ENCODE measurements at places on chromosomes 4 and X. TPM values are rescaled to one million over a fixed set of nuclear protein-coding genes. Genes with fewer than 3 reads are reported as not detected.

Gene PNMA6F
- total RNA-seq: not detected

DNA sequence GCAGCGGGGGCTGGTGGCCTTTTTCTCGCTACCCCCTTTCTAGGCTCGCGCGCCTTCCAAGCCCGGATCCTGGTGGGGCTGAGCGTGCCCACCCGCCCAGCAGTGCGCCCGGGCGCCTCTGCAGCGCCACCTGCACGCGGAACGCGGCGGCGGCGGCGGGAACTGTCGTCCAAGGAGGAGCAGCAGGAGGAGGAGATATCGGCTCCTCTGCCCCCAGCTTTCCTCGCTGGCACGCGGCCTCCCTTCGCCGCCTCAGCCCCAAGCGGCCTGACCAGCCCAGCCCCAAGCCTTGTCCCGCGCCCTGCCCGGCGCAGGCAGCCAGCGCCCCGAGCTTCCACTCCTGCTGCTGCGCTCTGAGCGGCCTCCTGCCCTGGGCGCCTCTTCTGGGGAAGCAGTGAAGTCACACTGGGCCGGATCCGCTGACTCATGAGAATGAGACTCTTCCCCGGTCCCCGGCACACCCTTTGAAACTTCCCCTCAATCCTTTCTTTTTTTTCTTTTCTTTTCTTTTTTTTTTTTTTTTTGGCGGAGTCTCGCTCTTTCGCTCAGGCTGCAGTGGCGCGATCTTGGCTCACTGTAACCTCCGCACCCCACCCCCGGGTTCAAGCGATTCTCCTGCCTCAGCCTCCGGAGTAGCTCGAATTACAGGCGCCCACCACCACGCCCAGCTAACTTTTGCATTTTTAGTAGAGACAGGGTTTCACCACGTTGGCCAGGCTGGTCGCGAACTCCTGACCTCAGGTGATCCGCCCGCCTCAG, 10.6 kb upstream of the ELF4 start:
- DNase-seq: peak; percentile 71

DNA sequence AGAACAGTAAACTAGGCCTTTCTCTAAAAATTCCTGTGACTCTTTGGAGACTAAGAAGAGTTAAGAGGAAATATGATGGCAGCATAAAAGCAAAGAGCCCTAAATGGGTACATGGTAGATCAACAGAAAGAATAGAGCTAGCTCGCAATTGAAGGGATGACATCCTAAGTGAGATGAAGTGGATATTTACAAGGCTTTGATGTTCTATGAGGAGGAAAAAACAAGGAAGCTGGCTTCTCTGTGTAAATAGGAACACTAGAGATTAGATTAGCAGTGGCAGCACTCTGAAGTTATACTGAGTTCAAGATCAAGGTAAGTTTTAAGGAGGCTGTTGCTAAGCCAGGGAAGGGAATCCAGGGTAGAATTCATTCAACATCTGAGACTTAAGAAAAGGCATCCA, 73.1 kb upstream of the MBNL3 start:
- DNase-seq: no peak

DNA sequence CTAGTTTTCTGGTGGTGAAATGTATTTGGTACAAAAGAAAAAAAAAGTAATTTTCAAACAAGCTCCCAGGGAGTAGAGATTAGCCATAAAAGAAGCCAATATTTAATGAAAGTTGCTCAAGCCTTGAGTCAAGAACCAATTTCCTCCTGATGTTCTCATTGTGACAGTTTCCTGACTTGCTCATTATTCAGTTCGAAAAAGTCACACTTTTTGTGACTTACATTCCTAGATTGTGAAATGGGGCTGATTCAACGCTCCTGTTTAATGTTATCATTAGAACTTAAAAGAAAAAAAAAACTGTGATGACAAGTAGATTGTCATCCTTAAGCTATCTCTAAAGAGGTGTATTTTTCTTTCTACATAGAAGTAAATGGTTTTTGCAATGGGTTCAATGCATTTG, 122.6 kb upstream of the BMPR1B start:
- no peak for DNase-seq

- no peak for DNase-seq
Observed at GRCh38 chr4:16721613-16722291, 176.7 kb downstream of the LDB2 start.

Gene FANCB
- total RNA-seq: 15.9 TPM

Gene NFKB1
- total RNA-seq: 167 TPM

- no peak for DNase-seq
Observed at GRCh38 chr4:15034071-15034764, 31.9 kb downstream of the CPEB2 start.

DNA sequence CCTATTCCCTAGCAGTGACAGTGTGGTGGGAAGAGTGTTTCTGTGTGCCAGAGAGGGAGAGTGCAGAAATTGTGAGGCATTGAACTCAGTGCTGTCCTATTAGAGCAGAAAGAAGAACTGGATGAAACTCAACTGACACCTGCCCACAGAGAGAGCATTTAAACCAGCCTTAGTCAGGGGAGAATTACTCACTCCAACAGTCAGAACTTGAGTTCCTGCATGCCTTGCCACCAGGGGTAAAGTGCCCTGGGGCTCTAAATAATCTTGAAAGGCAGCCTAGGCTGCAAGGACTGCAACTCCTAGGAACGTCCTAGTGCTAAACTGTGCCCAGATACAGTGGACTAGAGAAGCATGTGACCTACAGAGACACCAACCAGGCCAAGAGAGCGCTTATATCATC, 12.8 kb downstream of the CYSLTR1 start:
- peak; percentile 40 for DNase-seq

Gene CSAG1
- not detected for total RNA-seq

Gene TMPRSS11F
- total RNA-seq: not detected

- no peak for DNase-seq
Observed at GRCh38 chr4:38734911-38735310, 47.9 kb downstream of the TLR10 start.

Gene GPR82
- total RNA-seq: 0.19 TPM

DNA sequence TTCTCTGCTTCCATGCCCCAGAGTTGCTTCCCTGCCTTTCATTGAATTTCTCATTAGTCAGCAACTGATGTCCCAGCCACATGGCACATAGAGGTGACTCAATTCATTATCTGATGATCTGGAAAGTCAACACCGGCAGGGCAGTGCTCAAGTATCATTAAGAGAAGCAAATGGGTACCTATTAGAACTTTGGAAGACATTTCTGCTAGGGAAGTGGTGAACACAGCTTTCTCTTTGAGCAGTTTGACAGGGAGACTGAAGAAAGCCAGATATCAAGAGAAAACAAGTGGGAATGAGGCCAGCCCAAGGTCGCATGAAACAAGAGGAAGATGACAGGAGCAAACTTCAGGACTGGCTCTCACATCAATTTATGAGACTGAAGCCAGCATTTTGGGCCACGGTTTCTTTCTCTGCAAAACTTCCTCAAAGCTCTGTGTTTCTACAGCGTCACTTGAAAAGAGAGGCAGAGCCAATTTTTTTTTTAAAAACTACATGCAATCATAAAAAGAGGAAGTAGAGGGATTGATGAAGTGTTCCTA, 108.3 kb upstream of the RPS6KA3 start:
- no peak for DNase-seq

DNA sequence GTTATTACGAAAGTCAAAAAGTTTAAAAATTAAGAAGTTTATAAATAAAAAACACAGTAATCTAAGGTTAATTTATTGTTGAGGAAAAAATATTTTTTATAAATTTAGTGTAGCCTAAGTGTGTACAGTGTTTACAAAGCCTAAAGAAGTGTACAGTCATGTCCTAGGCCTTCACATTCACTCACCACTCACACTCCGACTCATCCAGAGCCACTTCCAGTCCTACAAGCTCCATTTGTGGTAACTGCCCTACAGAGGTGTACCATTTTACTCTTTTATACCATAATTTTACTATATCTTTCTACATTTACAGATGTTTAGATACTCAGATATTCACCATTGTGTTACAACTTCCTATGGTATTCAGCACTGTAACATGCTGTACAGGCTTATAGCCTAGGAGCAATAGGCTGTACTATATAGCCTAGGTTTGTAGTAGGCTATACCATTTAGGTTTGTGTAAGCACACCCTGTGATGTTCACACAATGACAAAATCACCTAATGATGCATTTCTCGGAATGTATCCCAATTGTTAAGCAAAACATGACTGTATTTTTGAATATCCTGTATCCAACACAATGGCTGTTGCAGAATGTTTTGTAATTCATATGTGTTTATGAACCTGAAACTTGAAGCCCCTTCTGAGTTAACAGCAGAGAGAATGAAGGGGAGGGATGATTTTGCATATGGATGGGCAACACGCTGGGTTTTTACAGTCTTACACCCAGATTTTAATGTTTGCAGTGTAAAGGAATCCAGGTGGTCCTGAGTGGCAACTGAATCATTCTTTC, 3.1 kb downstream of the PPBP start:
- DNase-seq: no peak

- no peak for DNase-seq
Observed at GRCh38 chr4:149095811-149096210, 653.6 kb upstream of the NR3C2 start.

- DNase-seq: no peak
Observed at GRCh38 chr4:73434311-73434710, 1.7 kb upstream of the AFP start.

DNA sequence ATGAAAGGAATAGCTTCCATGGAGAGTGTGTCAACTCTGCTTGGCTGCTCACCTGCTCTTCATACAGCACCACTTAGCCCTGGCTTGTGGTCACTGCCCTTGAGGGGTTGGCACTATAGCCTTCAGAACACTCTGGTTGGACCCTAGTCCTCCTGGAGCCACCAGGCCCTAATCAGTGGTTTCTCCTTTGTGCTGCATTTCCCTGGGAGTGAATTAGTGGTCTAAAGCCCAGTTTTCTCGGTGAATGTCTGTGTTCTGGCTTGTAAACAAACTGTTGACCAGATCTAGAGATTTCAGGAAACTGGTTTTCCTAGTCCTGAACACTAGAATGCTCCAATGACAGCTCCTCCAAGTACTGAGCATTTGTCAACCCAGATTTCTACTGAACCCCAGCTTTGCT, 28.6 kb upstream of the TMEM154 start:
- DNase-seq: no peak

DNA sequence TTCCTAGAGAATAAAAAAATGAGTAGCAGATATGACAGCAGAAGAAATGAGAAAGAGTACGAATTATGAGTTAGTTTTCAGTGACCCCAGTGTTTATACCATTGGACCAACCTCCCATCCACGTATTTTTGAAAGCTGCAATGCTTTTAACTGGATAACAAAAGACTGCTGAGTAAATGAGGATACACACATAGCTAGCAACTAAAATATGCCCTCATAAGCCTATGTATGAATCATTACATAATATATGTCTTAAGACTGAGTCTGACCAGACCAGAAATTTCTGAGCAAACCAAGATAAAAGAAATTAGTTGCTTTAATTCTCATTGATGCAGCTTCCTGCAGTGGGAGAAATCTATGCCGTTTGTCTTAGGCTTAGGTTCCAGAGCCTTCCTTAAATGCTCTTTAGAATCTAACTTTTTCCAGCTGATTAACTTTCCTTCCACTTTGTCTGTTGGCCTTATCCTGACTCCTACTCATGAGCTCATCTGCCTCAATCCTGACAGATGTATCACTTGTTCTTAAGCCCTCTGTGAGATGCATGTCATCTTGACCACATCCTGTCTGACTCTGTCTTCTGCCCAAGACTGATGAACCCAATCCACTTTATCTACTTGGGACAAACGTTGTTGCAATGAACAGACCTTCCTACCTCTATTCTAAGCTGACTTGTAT, 301.4 kb upstream of the AADAT start:
- DNase-seq: no peak

GRCh38 chr4:69167300-69167699, 47.2 kb downstream of the UGT2B11 start:
- no peak for DNase-seq

DNA sequence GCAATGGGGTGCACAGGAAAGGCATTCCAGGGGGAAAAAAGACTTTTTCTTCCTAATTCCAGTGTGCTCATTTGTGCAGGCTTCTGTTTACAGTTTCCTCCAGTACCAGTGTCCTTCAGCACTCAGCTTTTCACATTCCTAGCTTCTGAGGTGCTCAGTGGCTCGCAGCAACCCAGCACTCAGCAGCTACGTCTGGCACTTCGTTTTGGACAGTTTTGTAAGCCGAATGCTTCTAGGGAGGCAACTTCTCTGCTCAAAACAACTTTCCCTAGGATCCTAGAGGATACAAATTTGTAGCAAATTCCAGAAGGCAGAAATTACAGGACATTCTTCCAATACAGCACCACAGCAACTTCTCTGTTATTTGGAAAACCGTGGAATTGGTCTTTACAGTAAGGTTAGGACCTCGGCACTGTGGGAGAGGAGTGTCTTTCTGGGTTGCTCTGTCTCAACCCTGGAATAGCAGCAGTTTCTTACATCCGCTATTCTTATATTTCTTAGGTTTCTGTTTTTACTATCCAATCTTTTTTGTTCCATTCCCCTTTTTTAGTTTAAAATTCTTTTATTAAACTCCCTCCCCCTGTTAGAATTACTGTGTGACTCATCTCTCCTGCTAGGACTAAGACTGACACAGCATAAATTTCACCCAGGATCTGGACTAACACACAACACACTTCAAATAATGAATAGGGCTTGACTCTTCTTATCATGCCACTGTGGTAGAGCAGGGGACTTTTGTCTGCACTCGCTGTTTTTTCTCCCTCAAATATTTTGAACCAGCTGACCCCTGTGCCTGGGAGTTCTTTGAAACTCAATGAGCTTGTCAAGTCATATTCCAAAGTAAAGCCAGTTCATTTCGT, 1314.7 kb downstream of the FSTL5 start:
- DNase-seq: no peak

- DNase-seq: no peak
Observed at GRCh38 chr4:127905029-127905428, 24.3 kb downstream of the PLK4 start.

Gene PPP3CA
- total RNA-seq: 11.3 TPM

Gene SSR4
- total RNA-seq: 192 TPM

Gene PRICKLE3
- total RNA-seq: 17.4 TPM

Gene TMLHE
- total RNA-seq: 20.7 TPM

Gene EPHA5
- not detected for total RNA-seq

GRCh38 chrX:19515615-19516105, 352 bp upstream of the MAP3K15 start:
- DNase-seq: no peak

Gene ADAMTS3
- total RNA-seq: not detected

DNA sequence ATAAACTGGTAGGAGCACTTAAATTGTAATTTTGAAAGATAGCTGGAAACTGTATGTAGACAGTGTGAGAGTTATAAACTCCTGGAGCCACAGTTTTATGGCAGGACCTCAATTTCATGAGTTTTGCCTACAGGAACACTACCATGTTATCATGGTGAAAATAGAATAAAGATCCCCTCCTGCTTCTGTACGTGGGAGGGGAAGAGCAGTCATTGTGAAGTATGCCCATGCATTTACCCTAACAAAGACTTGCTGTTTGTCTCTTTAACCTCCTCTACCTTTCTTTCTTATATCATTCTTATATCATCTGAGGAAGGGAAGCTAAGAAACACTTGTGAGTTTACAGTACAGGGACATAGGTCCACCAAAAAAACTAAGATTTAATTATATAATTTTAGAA, 327.0 kb downstream of the PCDH10 start:
- DNase-seq: no peak

DNA sequence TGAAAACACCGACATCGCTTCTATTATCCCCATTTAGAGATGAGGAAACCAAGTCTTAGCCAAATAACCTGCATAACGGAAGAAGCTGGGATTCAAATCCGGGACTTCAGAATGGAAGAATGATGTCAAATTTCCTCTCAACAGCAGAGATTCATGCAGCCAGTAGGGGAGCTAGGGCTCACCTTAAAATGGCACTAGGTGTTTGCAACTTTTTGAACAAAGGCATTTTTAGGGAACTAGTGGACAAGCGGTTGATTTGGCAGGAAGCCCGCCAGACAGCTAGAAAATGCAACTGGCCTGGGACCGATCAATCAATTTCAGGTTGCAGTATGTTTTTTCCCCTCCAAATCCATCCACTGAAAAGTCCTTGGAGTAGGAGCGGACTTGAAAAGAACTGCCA, 224.2 kb downstream of the PTTG2 start:
- no peak for DNase-seq

All from activated T-cell treated with anti-CD3 and anti-CD28 coated beads, Interleukin-2, amount 50 U/mL, for 72 hours (primary cell).